Neural progenitor cell (in vitro differentiated cells): ENCODE measurements at places on chromosomes 3 and 15.

GRCh38 chr3:70186221-70186620 lies 126.2 kb downstream of the MDFIC2 start:
- no peak for DNase-seq

GRCh38 chr3:115666920-115667737 lies 43.8 kb downstream of the GAP43 start:
- DNase-seq, result no peak

- DNase-seq, result no peak
These were observed 87.2 kb downstream of the USP13 start for GRCh38 chr3:179739816-179740594.

GRCh38 chr3:23916886-23917678 lies at the start of the genes NKIRAS1 and RPL15:
Gene NKIRAS1, minus strand, starts transcription at chr3:23916990. Its CDS starts 6,086 bp downstream, at chr3:23910904.
Gene RPL15, plus strand, starts transcription at chr3:23917132. Its CDS starts 728 bp downstream, at chr3:23917860.
- peak; percentile 99 for DNase-seq

DNA sequence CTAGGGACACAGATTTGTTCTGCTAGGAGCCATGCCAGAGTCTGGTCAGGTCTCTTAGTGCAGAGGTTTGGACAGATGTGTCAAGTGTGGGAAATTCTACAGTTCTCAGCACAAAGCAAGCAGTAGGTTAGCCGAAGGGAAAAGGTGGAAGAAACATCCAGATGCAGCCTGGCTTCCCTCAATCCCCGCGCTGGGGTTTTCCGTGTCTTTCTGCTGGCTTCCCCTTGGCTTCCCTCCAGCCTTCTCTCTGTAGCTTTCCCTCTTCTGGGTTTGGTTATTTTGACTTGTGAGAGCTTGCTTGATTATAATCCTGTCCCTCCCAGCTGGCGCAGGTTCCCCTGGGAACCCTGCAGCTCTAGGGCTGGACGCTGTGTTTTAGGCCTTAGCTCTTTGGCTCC lies 4.1 kb downstream of the TF start:
- no peak for DNase-seq

DNA sequence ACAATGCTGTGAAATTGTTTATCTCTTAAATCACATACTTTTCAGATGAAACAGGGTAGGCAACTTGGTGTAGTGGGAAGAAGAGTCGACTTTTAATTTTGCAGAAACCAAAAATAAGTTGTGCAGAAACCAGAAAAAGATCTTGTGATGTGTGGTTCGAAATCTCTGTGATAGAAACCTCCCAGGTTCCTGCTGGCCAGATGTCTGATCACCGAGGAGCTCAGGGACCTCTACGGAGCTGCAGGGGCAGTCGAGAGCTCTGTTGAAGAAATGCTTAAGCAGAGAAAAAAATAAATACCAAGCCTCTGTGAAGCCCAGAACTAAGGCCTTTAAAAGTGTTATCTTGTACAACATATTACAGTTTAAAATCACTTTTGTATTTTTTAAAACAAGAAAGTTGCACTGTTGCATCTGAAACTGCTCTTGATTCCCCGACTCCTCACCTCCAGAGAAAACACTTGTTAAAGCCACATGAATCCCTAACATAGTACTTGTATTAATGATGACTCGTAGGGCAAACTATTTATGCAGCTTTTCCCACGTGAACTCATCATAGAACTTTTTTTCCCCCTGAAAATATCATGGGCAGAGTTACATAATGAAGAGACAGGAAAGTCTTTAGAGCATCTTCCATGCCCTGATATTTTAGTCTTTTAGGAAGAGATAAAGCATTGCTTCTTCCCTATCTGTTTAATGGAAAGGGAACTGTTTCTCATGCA lies 51.3 kb downstream of the CCK start:
- DNase-seq, result no peak

- DNase-seq, result no peak
These were observed 760.1 kb upstream of the NECTIN3 start for GRCh38 chr3:110311541-110311940.

DNA sequence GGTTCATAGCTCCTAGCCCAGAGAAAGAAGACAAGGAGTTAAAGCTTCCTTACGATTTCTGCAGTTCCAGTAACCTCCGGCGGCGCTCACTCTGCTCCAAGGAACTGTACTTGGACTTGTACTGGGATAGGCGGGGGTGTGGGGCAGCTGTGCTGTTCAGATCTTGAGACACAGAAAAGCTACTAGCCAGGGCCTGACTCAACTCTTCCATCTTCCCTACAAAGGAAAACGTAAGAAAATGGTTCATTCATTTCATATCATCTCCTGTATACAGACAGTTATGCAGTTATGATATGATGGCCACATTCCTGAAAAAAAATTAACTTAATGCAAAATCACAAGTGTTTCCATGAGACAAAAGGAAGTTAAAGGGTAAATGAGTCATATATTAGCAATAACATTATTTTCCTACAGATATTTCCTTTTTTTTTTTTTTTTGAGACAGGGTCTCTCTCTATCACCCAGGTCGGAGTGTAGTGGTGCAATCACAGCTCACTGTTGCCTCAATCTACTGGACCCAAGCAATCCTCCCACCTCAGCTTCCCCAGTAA lies 4.6 kb downstream of the SNUPN start:
- no peak for DNase-seq

DNA sequence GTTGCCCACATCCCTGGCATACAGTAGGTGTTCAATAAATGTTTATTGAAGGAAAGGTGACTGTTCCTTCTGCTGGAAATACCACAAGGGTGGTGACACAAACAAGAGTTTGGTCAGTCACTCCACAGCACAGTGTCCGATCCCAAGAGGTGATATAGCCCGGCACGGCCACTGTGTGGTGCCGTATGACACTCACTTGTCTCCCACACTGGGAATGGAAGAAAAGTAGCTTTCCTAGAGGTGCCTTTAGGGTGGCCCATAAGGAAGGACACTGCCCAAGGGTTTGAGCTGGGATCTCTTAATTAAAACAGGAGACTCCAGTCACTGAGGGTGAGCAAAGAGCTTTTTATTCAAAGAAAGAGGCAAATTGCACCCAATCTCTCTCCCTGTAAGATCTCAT lies 40.5 kb downstream of the TGM4 start:
- peak; percentile 50 for DNase-seq

GRCh38 chr3:190532731-190533203 lies 18.9 kb downstream of the IL1RAP start:
- DNase-seq, result no peak

DNA sequence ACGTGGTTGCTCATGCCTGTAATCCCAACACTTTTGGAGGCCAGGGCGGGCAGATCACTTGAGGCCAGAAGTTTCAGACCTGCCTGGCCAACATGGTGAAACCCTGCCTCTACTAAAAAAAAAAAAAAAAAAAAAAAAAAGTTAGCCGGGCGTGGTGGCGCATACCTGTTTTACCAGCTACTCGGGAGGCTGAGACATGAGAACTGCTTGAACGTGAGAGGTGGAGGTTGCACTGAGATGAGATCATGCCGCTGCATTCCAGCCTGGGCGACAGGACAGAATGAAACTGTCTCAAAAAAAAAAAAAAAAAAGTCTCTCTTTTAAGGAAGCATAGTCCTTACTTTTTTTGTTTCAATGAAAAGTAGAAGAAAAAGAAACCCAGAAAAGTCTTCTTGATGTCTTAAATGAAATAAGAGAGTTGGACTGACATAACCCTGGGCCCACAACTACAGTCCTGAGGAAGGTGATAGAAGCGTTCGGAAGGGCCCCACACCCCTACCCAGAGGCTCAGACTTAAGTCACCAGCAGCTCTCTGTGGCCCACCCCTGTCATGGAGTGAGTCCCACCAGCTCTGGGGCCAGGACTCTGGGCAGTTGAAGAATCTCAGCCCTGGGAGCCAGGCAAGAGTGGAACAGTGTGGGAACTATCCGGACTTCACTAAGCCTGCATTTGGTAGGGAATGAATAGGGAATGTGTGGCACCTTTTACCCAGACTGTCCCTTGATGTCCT lies 2.6 kb downstream of the NME9 start:
- no peak for DNase-seq
